ENCODE measurements at places on chromosomes 2 and 18.
A peak's percentile ranks its signal among the peaks of the same experiment; 100 is the strongest.

DNA sequence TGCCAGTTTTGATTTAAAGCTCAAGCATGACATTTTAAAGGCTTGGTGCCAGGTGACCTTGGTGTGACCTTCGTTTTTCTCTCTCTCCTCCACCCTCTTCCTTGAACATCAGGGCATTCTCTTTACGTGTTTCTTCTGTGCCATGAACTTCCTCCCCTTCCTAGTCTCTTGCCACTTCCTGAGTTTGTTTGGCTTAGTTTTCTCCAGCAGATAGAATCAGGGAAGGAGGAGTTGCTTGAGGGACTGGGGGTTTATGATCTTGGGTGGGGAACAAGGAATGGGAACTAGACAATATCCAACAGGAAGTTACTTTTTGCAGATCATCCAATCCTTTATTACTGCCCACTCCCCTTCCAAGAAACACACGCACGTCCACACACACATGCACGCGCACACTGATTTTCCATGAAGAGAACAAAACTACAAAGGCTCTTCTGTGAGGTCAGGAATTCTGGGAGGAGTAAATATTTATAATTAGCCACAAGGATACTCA, 210.6 kb upstream of the EPAS1 start:
- DNase-seq, result no peak

GRCh38 chr2:202178346-202178958, 59.9 kb downstream of the SUMO1 start:
- peak; percentile 49 for DNase-seq

DNA sequence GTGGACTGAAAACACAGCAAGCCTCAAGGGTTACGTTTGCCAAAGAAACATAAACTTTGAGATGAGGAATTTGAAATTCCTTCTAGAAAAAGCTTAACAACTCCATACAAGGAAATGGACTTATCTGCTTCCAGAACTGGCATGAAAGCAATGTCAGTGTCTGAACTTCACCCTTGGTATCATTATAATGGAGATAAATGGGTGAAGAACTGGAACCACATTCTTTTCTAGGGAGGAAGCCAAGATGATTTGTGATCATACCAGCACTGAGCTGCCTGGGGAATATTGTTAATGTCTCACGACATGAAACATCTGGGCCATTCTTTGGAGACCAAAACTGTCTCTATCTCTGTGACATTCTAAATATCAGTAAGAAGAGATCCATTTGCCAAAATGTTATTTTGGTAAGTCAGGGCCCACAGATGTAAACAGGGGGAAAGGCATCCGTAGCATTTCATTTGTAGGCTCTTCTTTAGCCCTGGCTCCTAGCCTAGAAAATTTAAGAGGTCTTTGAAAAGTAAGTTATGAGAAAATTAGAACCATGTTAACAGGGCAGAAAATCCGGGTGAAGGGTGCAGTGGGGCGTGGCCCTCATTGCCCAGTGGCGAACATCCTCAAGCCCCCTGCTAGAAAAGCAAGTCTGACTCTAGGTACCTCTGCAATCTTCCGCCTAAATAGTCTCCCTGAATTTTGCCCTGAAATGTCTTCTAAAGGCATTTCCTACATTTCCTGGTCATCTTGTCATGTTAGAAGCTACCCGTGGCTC, 295.3 kb upstream of the EPAS1 start:
- DNase-seq, result no peak

GRCh38 chr2:75558786-75559679, 1.7 kb downstream of the EVA1A start:
- DNase-seq, result no peak

DNA sequence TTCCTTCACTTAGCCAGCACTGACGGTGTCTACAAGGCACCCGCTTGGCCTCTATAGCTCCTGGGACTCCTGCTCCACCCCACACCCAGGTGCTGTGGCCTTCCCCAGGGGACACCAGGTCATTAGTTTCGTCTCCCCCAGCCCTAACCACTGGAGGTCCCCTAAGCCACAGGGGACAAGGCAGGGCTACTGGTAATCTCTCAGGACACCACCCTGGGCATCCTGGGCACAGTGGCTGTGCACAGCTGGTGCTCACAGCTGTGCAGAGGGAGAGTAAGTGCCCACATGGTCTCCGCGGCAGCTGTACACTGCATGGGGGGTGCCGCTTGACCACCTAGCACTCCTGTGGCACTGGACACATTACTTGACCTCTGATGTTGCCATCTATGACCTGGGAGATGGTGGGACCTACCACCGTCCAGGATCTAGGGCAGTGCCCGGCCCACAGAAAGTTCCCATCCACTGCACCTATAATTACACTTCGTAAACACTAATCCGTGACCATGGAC, 134.0 kb downstream of the HDAC4 start:
- no peak for DNase-seq

DNA sequence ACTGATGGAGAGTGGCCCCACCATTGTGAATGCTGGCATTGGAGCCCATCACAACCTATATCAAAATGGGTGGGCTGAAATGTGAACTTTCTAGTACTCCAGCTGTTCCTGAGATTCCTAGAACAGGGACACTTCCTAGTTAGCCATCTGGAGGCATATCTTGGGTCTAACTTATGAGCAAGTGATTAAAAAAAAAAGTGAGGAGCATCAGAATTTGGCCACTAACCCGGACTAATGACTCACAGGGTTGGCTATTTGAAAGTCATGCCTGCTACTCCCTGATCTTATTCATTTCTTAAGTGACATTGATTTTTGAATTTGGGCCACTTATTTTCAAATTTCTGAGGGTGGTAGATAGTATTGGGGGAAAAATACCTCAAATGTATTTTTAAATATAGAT, 216.6 kb downstream of the HRH4 start:
- DNase-seq, result no peak

DNA sequence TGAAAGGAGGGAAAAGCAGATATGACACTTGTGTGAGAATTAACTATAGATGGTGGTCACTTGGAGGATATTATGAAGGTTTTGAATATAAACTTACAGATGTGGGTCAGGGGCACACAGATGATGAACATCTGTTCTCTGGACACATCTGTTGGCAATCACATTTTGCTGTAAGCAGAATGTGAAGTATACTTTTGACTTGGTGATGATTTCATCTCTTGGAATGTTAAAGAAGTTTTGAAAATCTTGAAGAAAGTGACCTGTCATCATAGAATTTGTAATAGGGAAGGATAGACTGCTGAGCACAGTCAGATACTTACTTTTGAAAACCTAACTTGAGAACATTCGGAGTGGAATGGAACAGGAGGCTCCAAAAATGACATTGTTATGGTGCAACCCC, 40.2 kb downstream of the PIKFYVE start:
- no peak for DNase-seq

GRCh38 chr2:234951664-234952269, at the start of gene SH3BP4:
TSS of gene SH3BP4 (plus strand) at chr2:234952017. CDS start at chr2:235035003, 82,986 bp downstream.
- DNase-seq, result peak; percentile 82

- DNase-seq, result no peak
Observed at GRCh38 chr2:160156665-160157064, 43.4 kb downstream of the ITGB6 start.

DNA sequence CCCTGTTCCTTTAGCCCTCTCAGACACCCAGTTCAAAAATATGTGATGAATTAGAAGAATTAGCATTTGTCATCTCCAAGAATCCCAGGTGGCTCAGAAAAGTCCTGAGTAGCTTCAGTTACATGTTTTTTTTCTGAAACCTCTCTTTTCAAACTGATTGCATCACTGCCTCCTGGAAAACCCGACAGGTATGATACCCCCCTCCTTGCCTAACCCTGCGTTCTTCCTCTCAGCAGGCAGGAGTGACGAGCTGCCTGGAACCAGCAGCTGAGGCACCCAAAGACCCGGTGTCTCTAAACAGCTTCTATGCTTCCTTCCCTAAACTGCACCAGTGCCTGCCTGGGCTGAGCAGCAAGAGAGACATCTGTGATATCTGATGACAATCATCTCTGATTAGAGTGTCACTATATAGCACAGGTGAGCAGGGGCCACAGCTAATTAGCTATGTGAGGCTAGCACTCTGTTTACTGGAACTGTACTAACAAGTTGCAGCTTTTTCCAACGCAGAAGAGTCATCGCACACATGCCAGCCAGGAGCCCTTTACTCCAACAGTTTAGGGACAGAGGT, 376.4 kb upstream of the ATP5MC3 start:
- no peak for DNase-seq

- DNase-seq, result no peak
Observed at GRCh38 chr2:45237128-45237527, 227.9 kb upstream of the SIX2 start.

DNA sequence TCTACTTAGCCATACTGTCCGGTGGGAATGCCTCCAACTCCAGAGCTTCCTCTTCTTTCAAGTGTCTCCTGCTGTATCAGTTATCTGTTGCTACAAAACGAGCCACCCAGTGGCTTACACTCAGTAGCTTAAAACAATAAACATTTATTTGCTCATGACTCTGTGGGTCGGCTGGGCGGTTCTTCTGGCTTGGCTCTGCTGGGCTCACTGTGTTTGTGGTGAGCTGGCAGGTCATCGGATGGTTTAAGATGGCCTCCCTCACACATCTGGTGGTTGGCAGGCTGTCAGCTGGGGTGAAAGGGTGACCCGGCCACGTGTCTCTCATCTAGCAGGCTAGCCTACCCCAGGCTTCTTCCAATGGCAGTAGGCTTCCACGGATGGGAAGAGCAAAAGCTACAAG, 122.4 kb upstream of the SLC1A4 start:
- DNase-seq, result peak; percentile 55

DNA sequence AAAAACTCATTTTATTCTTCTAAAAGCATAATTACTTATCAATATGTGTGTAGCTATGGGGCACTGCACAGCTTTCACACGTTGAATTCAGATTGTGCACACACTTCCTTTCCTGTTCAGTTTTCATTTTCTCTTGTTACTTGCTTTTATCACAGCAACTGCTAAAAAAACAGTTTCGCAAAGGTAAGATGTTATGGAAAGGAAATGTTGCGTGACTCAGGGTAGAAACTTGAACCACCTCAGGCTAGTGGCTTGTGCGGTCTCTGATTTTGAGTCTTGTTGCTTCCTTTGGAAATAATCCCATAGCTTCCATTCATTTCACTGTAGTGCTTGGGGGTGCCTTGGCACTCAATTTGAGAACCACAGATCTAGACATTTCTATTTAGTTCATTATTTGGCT, 171.9 kb downstream of the FMNL2 start:
- DNase-seq, result no peak

GRCh38 chr2:30217644-30218337, 13.5 kb upstream of the LBH start:
- no peak for DNase-seq

GRCh38 chr2:10331702-10332401, 29.1 kb downstream of the HPCAL1 start:
- no peak for DNase-seq

DNA sequence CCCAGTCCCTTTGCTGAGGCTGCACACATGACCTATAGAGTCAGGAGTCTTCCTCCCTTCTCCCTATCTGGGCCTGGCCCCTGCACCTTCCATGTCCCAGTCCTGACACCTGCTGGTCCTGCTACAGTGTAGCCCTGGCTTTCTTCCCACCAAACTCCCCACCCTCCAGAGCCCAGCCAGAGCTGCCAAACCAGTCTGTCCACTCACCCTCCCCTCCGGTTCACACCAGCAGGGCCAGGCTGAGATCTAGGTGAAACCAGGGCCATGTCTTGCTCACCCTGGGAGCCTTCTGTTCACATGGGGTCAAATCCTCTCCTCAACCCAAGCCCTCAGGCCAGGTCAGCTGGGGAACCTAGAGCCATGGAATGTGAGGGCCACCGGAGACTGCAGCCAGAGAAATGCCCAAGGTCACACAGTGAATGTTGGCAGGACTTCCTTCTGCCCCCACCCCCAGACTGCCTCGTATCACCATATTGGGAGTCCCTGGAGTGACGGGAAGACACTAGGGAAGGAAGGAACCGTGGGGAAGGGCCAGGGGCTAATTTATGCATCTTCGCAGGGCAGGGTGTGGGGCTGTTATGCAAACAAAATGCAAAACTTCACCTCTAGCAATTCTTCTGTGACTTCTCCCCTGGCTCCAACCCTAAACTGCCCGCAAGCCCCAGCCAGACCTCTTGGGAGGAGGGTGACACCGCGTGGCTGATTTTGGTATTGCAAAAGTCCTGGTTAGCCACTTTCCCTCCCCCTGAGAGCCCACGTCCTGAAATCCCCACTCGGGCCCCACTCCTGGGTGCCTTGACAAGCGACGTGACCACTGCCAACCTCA, 14.6 kb downstream of the TNS1 start:
- DNase-seq, result peak; percentile 86

- DNase-seq, result no peak
Observed at GRCh38 chr2:175742367-175742766, 259.7 kb downstream of the LNPK start.

DNA sequence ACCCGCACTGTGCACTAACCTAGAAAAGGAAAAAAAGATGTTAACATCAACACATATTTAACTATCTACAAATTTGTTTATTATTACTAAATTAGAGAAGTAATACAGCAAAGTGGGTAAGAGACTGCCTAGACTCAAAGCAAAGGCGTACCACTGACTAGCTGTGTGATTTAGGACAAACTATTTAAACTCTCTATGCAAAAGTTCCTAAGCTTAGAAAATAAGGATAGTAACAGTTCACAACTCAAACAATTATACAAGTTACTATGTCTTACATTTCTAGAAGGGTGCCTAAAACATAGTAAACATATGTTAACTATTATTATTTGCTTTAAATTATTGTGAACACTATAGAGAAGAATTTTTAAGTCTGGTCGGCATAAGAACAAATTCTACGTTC, 119.4 kb downstream of the RTTN start:
- no peak for DNase-seq

DNA sequence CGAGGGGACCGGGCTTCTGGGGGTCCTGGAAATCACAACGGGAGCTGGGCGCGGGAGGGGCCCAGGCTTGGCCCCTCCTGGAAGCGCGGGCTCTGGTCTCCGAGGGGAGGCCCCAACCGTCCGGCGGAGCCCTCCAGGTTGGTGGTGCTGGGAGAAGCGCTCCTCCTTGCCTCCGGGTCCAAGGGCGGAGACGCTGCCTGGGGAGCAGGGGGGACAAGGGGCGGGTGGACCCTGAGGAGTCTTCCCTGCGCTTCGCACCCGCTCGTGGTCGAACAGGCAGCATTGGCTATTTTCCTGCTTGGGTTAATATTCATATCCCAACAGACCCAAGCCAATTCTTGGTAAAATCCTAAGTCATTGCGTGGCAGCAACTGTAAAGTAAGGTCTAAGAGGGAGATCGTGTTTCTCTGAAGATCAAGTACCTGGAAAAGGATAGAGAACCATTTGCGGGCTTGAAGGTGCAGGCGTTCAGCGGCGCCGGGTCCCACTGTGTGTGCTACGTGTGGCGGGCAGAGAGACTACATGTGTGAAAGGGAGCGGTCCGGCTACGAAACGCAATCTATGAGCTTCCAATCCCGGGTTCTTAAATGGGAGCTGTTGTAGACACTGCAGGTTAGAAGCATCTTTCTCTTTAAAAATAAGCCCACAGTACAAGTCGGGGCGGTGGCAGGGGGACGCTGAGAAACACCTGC, 805 bp downstream of the CIDEA start:
- no peak for DNase-seq

DNA sequence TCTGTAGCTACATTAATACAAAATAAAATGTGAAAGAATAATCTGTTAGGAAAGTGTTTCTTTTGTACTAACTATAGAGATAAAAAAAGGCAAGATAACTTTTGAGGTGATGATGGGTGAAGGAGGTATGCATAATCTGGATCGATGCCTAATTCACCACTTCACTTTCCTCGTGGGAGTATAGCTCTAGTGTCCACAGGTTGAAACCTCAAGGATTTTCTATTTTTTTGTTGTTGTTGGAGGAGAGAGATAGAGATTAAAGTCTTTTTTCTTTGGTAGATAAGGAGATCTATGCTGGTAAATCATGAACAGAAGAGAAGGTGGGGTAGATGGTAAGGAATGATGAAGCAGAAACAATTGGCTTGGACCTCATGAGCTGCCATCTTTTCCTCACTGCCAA, 635.3 kb upstream of the ZEB2 start:
- no peak for DNase-seq

All from head of caudate nucleus (tissue), 42 donors.